ENCODE measurements at places on chromosomes 3 and 15.
A peak's percentile ranks its signal among the peaks of the same experiment; 100 is the strongest.

DNA sequence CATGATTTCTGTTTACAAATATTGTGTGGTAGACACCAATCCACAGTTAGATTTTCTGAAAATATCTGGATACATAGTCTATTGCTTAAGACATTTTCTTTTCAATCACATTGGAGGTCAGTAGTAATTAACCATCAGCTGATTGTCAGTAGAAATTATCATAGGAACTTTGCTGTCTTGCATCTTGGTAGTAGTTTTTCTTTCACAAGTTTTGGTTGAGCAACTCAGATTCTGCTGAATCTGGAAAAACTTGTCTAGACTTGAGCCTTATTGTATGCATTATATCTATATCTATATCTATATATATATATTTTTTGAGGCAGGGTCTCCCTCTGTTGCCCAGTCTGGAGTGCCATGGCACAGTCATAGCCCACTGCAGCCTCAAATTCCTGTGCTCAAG is 4.0 kb downstream of the RAB11A start:
- DNase-seq: no peak

GRCh38 chr3:167700926-167701325 is 33.8 kb downstream of the PDCD10 start:
- DNase-seq: no peak

- DNase-seq: no peak
Measured at GRCh38 chr3:79354179-79354688, 413.6 kb downstream of the ROBO1 start.

- DNase-seq: no peak
Measured at GRCh38 chr3:177058648-177059047, 138.6 kb downstream of the TBL1XR1 start.

- DNase-seq: no peak
Measured at GRCh38 chr15:60536314-60536713, 57.4 kb upstream of the ICE2 start.

DNA sequence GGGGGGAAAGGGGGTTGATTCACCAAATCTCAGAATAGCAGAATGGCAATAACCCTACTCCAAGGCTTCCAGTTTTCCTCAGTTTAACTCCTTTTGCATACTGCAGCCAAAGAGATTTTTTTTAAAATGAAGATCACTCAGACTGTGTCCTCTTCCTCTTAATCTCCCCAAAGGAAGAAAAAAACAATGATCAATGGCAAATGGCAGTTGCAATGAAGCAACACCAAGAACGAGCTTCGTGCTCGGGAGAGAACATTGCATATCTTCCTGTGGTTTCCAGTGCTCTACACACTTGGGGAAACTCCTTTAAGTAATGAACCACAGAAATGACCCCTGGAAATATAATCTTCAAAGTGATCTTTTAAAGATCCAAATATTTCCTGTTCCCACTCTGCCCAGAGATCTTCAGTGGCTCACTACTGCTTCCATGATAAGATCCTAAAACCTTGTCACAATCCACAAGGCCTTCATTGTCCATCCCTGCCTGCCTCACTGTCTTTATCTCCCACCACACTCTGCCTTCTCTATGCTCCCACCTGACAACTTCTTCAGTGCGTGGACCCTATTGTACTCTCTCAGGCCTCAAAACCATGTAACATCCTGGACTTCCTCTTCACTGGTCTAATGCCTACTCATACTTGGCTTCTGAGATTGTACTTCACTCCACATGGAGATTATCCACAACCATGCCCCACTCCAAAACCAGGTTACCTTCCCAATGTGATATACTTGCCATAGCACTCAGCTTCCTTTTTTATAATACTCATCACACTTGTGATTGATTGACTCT is 394.8 kb downstream of the FHIT start:
- DNase-seq: no peak

- no peak for DNase-seq
Measured at GRCh38 chr3:149895339-149895738, 75.4 kb downstream of the PFN2 start.

- no peak for DNase-seq
Measured at GRCh38 chr3:159229116-159229680, 427.3 kb downstream of the MFSD1 start.

DNA sequence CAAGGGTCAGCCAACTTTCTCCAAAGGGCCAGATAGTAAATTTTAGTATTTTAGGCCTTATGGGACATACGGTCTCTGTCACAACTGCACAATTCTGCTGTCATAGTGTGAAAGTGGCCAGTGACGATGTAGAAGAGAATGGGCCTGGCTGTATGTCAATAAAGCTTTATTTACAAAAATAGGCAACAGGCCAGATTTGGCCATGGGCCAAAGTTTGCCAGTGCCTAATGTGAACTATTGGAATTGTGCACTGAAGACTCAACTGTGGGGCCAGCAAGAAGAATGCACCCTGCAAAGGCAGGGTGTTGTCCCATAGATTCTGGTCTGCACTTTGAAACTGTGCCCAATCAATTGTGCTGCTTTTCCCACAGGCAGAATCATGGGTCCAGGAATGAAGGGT is 69.4 kb upstream of the PRR23E start:
- no peak for DNase-seq

- no peak for DNase-seq
Measured at GRCh38 chr3:101861789-101862415, 12.6 kb downstream of the NFKBIZ start.

- no peak for DNase-seq
Measured at GRCh38 chr15:85350395-85350794, 30.0 kb upstream of the AKAP13 start.

- no peak for DNase-seq
Measured at GRCh38 chr3:161540594-161540993, 44.0 kb downstream of the OTOL1 start.

- no peak for DNase-seq
Measured at GRCh38 chr15:55742498-55742926, 440 bp downstream of the PRTG start.

- no peak for DNase-seq
Measured at GRCh38 chr3:156598413-156598812, 43.5 kb upstream of the SSR3 start.

DNA sequence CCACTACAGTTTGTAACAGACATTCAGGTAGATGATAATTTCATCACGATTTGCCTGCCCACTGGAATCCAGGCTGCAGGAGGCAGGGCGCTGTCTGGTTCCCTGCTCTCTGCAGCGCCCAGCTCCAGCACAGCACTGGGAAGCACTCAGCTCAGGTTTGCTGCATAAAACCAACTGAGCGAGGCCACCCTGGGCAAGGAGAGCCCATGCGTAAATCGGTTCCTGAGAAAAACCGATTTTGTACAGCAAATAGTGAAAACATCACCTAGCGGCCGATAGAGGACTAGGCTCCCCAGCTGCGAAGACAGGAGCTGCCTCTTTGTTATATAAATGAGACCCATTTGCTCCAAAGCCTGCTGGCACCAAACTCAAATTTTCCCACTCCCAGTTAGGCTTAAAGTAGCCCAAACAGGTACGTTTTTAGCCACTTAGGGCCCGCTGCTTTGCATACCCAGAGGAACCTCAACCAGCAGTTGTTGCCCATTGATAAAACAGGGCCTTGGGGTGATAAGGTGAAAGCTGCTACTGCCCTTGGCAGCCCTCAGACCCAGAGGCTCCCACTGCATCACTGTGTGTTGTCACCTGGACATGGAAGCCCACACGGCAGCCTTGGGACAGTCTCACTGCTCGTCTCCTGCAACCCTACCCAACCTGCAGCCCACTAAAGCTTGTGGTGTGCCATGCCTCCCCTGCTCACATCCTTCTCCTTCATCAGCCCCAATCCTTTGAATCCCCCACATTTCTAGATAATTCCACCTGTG is 47.5 kb downstream of the ALDH1L1 start:
- no peak for DNase-seq

- no peak for DNase-seq
Measured at GRCh38 chr3:8166014-8166413, 335.6 kb upstream of the LMCD1 start.

DNA sequence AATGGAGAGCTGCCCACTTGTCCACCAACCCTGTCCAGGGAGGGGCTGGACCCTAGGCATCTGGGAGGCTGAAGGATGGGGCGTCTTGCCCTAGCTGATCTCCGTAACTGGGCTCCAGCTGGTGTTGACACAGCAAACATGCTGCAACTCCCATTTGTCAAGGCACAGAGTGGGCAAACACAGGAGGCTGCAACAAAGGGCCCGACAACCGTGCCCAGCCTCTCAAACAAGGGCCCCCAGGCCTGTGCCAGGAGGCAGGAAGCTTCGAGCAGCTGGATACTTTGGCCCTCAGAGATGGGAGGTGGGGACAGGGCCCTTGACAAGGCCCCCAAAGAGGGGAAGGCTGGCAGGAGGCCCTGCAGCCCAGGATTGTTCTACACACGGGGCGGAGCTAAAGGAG is 64.2 kb upstream of the TMEM115 start:
- DNase-seq: no peak

- no peak for DNase-seq
Measured at GRCh38 chr3:52453496-52454249, at the start of gene TNNC1. Gene TNNC1 (minus strand): TSS chr3:52454041. CDS start chr3:52454015, 26 bp downstream.

GRCh38 chr15:98292442-98293240 is 332.1 kb downstream of the ARRDC4 start:
- no peak for DNase-seq

DNA sequence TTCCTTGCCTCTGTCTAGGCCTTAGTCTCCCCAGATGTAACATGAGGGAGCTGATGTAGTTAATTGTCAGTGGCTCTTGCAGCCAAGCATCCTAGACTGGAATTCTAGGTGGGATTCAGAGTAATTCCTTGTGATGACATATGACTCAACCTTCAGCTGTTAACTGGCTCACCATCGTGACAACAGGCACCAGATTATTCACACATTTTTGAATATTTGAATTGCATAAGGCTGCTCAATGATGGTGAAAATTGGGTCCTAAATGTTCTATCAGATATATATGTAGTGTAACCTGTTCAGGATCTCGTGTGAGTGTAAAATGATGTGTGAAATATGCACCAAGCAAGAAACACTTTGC is 405.1 kb downstream of the LPP start:
- DNase-seq: no peak

DNA sequence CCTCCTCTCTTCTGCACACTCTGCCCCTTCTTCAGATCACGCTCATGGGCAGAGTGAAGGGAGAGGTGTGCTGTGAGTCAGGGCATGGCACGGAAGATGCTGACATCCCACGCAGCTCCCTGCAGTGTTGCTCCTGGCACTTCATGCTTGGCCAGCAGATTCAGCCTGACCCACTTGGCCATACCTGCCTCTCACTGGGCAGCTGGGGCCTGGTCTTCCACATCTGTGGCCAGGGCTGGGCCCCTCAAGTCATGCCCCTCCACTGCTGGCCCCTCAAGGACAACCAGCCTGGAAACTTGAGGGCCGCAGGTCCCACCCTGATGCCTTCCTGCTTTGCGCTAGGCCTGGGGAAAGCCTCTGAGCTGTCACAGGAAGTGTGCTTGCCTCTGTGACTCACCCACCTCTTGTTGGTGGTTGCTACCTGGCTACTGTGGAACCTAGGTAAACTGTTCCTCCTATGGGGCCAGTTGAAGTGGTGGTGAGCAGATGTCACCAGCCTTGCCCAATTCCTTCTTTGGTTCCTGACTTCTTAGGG is 48.7 kb downstream of the BSN start:
- no peak for DNase-seq

DNA sequence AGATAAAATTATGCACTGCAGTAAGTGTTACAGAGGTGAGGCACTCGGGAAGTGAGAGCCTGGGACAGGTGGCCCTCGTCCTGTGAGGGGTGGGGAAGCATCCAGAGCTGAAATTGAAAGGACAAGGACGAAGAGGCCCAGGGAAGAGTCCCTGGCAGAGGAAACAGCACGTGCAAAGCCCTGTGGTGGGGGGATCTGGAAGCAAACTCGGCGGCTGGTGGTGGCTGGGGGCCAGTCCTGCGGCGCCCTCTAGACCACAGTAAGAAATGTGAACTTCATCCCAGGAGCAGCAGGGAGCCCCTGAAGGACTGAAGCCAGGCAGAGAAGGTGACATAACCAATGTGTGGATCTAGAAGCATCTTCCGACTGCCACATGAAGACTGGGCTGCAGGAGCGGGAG is 42.8 kb downstream of the GRIP2 start:
- DNase-seq: no peak

DNA sequence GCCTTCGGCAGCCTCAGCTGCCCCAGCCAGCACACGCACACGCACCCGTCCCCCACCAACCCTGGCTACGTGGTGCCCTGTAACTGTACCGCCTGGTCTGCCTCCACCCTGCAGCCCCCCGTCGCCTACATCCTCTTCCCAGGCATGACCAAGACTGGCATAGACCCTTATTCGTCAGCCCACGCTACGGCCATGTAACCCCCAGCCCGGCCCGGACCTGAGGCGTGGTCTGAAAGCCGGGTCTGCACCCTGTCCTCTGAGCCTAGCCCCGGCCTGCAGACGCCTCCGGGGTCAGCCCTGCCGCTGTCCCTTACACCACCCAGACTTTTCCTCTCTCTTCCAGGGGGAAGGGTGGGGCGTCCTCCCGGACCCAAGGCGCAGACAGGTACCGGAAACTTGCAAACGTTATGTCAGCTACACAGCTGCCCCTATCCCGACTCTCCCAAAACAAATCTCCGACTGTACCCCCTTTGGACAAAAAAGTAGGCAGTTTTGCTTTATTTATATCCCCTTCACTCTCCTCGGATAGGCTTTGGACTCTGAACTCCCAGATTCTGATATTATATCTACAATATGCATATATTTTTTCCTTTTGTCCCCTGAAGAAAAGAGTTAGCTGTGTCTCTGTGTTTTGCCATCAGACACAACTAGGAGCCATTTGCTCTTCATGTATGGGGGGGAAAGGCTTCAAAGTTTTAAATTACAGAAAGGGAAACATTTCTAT is 1.4 kb downstream of the SOX14 start:
- no peak for DNase-seq

DNA sequence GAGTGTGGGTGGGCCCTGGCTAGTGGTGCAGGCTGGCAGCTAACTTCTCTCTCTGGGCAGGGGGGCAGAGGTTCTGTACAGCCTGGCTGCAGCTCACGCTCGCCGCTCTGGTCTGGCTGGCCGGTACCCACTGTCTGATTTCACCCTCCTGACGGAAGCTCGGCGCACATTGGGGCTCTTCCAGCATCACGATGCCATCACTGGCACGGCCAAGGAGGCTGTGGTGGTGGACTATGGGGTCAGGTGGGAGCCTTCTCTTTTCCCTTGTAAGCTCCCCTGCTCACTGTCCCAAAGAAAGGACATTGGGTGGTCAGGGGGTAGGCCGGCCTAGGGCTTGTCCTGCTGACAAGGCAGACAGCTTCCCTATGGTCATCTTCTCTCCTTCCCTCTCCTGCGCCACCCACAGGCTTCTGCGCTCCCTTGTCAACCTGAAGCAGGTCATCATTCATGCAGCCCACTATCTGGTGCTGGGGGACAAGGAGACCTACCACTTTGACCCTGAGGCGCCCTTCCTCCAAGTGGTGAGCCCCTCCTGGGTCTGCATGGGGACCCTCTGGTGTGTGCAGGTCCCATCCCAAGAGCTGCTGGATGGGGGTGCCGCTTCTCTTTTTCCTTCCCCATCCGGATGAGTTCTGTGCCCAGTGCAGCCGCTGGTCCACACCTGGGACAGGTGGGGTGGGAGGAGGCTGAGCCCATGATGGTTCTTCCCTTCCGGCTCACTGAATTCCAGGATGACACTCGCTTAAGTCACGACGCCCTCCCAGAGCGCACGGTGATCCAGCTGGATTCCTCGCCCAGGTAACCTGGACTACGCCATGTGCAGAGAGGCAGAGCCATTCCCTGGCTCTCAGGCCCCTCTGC is 7.6 kb downstream of the MAN2A2 start:
- DNase-seq: no peak

GRCh38 chr3:16741103-16741758 is 136.0 kb upstream of the DAZL start:
- peak; percentile 9 for DNase-seq

- DNase-seq: no peak
Measured at GRCh38 chr3:80227216-80227615, 459.4 kb upstream of the ROBO1 start.

- DNase-seq: no peak
Measured at GRCh38 chr3:183892610-183893214, 8.0 kb upstream of the PARL start.

Data from GOT3 (cell line).